ENCODE measurements at places on chromosomes 7 and 10.
A peak's percentile ranks its signal among the peaks of the same experiment; 100 is the strongest.

- DNase-seq, result no peak
These were observed 221.7 kb downstream of the PLXNA4 start for GRCh38 chr7:132354527-132354926.

DNA sequence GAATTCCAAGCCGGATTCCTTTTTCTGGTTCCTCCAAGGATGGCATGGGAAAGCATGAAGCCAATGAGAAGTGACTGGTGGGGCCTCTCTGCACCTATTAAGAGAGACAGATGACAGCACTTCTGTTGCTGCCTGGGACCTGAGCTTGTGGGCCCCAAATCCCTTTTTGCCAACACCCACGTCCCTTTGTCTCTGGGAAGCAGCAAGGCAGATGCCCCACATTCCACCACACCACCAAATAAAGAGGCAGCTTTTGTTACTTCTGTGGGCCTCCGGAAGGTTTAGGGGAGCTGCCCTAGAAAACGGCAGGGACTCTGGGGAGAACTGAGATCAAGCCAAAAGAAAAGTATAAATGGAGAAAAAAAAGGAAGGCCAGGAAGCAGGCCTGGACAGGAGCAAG lies 3.4 kb downstream of the CCDC136 start:
- DNase-seq, result no peak

DNA sequence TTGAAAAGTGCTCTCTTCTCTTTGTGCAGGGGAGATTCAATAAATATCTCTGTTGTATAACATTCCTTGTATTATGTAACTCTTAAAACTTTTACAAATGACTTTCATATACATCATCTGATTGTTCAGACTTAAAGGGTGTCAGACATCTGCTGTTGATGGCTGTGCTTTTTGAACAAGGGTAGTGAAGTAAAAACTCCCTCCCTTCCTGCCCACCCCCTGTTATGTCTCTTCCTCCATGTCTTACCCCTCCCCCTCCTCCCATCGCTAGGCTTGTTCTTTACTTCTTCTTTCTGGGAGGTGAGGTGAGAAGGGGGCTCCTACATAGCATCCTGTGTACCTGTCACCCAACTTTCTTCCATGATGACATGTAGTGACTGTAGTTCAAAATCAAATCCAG lies 23.4 kb upstream of the ABCB4 start:
- DNase-seq, result no peak

DNA sequence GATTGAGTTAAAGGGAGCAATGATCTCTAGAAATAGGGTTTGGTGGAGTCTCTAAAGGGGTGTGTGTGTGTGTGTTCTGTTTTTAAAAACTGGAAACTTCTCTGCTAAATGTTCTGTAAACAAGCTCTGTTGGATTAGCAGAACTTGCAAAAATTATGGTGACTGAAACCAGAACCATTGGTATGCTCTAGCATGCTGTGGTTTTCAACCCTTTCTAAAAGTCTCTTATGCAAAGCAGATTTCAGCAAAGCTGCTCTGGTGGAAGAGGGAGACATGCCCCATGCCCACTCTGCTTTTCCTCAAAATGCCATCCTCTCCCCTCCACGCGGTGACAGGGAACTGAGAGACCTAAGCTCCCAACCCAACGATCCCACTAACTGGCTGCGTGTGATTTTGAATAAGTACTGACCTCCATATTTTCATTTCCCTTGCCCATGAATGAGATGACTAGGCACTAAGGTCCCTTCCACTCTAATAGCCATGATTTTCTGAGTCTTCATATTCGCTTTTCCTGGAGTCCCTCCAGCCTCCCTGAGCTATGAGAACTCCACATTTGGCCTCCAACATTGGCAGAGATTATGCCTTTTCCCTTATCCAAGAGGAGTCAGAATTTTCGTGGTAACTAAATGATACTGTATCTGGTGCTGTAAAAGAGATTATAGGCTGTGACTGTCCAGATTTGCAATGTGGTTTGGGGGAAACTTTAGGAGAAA lies 117.3 kb upstream of the PALS2 start:
- no peak for DNase-seq

DNA sequence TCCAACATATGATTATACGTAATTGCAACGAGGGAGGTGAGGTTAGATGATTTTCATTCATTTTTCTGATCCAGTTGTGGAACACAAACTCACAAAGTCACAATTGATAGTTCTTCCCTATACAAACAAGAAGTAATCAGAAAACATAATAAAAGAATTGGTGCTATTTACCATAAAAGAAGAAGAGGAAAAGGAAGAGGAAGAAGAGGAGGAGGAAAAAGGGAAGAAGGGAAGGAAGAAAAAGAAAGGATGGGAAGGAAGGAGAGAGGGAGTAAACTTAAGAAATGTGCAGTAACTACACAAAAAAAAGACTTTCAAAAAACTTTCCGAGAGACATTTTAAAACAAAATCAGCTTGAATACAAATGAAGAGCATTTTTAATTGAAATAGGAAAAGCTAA lies 65.0 kb downstream of the CCDC71L start:
- no peak for DNase-seq

DNA sequence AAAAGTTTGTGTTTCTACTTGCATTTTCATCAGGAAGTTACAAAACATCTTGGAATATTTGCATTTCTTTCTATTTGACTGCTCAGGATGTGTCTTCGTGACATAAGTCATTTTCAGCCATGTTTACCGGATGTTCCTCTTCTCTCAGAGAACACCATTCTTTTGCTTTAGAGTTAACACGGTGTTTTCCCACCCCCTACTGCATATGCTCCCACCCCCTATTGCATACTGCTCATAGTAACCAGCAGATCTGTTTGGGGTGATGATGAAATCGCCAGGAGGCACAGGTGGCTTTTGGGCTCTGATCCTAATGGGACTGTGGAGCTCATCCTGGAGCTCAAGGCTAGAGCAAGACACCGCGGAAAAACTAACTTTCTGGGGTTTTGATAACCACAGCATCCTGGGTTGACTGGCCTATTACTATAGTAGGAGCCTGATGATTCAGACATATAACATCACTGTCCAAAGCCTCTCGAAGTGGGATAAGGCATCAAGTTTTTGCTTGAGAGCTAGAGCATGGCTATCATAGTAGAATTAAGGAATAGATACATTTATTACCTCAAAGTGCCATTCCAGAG lies 65.1 kb upstream of the BET1 start:
- no peak for DNase-seq

DNA sequence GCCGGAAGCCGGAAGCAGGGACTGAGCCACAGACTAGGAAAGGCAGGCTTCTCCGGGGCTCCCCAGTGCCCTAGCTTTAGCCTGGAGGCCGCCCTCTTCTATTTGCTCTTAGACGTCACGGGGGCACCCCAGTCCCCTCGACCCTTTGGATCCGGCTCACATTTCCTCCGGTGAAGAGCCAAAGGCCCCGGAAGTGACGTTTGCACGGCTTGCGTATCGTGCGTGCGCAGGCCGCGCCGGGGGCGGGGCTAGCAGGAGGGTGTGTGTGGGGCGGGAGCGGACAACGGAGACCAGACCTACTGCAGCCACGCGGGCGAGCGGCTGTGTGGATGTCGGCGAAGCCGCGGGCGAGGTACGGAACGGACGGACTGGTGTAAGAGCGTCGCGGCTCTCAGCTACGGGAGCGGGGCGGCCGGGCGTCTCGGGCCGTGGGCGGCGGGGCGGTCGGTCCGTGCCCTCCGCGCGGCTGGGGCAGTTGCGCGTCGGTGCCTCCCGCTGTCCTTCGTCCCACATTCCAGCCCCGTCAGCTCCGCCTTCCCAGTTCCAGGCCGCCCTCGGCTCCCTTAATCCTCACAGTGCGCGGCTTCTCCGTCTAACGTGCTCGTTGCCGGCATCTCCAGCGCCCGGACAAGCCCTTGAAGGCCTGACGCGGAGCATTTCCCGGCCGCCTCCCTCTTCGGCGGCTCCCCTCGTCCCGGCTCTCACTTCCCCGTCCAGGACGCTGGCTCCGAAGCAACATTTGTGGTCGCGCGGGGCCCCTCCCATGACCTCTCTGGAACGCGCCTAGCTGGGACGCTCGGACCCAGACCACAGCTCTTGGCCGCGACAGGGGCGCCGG lies 25.8 kb downstream of the KCTD7 start:
- DNase-seq, result peak; percentile 99

- no peak for DNase-seq
These were observed 262.6 kb upstream of the LYZL1 start for GRCh38 chr10:29026065-29026797.

- no peak for DNase-seq
These were observed 22.5 kb upstream of the TIAL1 start for GRCh38 chr10:119619215-119619614.

GRCh38 chr7:111960984-111961383 lies 245.2 kb downstream of the DOCK4 start:
- DNase-seq, result no peak

DNA sequence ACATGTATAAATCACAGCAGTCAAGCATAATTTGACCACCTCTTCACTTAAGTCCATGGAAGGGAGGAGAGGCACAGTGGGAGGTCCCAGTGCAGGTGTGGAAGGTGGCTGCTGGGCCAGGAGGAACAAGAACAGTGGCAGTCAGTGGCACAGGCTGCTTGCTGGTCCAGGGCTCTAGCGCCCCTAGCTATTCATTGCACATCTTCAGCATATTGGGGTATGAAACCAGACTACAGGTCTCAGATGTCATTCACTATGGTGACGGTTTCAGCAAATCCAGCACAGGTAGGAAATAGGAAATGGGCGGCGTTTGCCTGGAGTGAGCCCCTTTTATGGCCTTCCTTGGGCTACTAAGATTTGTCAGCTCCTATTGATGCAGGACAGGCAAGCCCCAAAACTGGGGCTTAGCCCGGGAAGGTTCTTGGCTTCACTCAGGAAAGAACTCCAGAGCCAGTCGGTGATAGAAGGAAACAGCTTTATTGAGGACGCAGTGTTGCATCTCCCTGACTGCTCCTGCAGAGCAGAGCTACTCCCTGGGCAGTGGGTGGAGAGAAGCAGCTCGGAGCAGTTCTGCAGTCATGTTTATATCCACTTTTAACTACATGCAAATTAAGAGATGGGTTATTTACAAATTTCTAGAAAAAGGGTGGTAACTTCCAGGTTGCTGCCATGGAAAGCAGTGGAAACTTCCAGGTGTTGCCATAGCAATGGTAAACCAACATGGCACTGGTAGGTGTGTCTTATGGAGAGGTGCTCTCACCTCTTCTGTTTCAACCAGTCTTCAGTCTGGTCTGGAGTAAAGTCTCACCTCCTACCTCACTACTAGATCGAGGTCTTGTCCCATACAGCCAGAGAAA lies 608.8 kb downstream of the PARD3 start:
- DNase-seq, result no peak

- no peak for DNase-seq
These were observed 78.2 kb downstream of the ELFN1 start for GRCh38 chr7:1748076-1748838.

GRCh38 chr10:85262992-85263391 lies 934.6 kb downstream of the CCSER2 start:
- DNase-seq, result no peak

- DNase-seq, result peak; percentile 53
These were observed 96.6 kb upstream of the CACUL1 start for GRCh38 chr10:118851062-118852035.

GRCh38 chr7:138158739-138159528 lies 82.7 kb downstream of the AKR1D1 start:
- DNase-seq, result no peak

- DNase-seq, result no peak
These were observed 141.1 kb downstream of the MAPK8 start for GRCh38 chr10:48447356-48448215.

GRCh38 chr10:131943021-131943814 lies 38.5 kb downstream of the BNIP3 start:
- DNase-seq, result no peak

GRCh38 chr7:31068006-31068675 lies 16.0 kb downstream of the ADCYAP1R1 start:
- DNase-seq, result no peak

- DNase-seq, result no peak
These were observed 41.1 kb downstream of the GNAI1 start for GRCh38 chr7:80175744-80176143.

GRCh38 chr10:76398043-76398710 lies 966.8 kb downstream of the LRMDA start:
- DNase-seq, result no peak

GRCh38 chr10:118383699-118384098 lies 41.6 kb upstream of the FAM204A start:
- no peak for DNase-seq

DNA sequence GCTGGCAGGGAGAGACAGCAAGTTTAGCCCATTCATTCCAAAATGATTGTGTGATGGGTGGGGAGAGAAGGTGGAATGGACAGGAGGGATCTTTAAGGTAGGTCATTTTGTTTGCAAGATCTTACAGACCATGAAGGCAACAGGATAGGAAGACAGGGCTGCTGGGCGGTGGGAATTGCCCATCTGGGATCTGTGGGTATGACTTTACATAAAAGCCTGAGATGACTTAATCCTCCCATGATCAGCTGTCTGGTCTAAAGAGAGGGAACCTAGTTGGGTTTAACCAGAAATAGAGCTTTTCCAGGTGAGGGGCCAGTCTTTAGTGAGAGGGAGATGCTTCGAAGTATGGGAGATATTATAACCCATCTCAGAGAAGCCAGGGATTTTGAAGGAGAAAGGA lies 153.7 kb downstream of the KLF6 start:
- DNase-seq, result no peak

GRCh38 chr7:151345576-151346469 lies 4.2 kb downstream of the NUB1 start:
- no peak for DNase-seq

GRCh38 chr7:105003872-105004510 lies 10.0 kb upstream of the KMT2E start:
- DNase-seq, result no peak

- no peak for DNase-seq
These were observed 141.7 kb upstream of the SHH start for GRCh38 chr7:155953781-155954549.

GRCh38 chr10:91389636-91390512 lies 20.3 kb upstream of the HECTD2 start:
- no peak for DNase-seq

GRCh38 chr10:13072339-13072738 lies 27.6 kb upstream of the OPTN start:
- no peak for DNase-seq

DNA sequence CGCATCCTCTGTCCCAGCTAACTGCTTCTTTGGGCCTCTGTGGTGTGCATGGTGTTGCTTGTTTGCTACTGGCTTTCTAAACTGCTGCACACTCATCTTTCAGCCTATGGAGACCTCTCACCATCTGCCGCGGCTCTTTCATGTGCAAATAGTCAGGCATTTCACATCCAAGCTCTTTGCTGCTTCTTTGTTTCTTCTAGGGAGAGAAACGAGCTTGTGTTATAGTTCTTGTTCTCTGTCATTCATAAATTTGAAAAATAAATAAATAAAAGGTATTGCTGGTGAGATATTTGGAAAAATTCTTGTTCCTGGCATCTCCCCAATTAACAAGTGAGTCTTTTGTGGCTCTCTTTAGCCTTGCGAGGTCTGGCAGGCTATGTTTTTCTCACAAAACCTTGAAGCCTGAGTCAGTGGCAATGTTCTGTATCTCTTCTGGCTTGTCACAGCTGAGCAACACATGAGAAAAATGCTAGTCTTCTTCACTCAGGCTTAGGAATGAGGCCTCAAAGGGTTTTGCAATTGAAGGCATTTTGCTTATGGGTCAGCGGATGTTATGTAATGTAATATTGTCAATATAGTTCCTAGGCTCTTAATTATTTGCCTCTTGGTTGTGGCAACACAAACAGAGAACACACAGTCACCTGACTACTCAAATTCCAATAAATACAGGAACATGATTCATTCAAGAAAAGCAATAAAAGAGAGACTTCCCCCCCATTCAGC lies 274.0 kb downstream of the FRMD4A start:
- no peak for DNase-seq

- no peak for DNase-seq
These were observed 62.1 kb upstream of the EFCAB10 start for GRCh38 chr7:105643384-105643783.

Measured in activated CD8-positive, alpha-beta memory T cell treated with anti-CD3 and anti-CD28 coated beads for 24 hours (primary cell).